ENCODE measurements at places on chromosomes 16 and 17.
A peak's percentile ranks its signal among the peaks of the same experiment; 100 is the strongest.

DNA sequence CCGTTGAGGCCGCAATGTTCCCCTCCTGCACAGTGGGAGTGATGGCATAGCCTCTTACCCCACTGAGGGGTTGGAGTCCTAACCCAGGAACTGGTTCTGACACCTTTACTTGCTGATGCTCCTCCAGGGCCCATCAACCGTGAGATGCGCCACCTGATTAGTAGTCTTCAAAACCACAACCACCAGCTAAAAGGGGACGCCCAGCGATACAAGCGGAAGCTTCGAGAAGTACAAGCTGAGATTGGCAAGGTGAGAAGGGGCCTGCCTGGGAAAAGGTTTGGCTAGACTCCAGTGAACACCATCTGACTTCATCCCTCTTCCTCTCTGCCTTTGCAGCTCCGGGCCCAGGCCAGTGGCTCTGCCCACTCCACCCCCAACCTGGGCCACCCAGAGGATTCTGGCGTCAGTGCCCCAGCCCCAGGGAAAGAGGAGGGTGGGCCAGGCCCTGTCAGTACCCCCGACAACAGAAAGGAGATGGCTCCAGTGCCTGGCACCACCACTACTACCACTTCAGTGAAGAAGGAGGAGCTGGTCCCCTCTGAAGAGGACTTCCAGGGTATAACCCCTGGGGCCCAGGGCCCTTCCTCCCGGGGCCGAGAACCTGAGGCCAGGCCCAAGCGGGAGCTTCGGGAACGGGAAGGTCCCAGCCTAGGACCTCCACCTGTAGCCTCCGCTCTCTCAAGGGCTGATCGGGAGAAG lies 5.8 kb downstream of the RNF40 start:
- no peak for DNase-seq

- no peak for DNase-seq
Measured at GRCh38 chr17:68179236-68179925, 68.5 kb upstream of the AMZ2 start.

GRCh38 chr16:84832488-84833143 lies 12.8 kb downstream of the CRISPLD2 start:
- DNase-seq: no peak

DNA sequence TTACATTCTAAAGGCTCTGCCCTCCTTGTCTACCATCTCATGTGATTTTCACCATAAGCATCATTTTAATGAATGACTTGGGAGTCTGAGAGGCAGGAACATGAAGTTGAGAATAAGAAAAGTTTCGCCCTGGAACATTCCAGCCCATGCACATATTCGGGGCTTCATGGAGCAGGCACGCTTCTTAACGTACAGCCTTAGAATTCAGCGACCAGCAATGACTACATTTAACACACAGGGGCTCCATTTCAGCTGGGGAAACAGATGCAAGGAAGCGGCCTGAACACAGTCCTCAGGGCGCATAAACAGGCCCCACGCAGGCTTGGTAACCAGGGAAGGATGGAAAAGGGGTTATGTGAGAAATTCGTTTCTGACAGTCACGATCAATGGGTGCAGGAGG lies 357.4 kb downstream of the SLC39A11 start:
- no peak for DNase-seq

- no peak for DNase-seq
Measured at GRCh38 chr16:79554912-79555311, 45.6 kb downstream of the MAF start.

DNA sequence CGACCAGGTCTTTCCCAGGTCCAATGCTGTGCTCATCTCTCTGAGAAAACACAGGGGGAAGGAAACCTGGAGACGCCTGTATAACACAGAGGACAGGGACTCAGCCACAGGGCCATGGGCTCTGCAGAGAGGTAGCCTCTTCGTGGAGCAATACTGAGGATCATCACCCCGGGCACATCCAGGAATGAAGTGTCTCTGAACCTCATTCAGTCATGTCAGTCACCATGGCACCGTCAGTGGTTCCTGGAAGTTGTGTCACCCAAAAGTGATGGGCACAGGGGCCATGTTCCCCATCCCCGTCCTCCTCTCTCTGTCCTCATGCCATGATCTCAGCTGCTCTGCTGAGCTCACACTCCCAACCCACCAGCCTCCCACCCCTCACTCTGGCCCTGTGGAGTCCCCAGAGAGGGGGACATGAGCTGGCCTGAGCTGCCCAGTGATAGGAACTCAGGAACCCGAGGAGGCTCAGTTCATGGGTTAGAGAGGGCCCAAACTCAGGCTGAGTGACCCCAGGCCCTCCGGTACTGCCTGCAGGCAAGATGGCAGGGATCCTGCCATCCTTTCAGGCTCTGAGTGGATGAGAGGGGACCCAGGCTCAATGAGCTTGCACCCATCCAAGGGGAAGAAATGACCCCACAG lies 53.4 kb downstream of the PITPNM3 start:
- no peak for DNase-seq

GRCh38 chr17:16381496-16381820 lies 567 bp downstream of the UBB start:
- DNase-seq: no peak

DNA sequence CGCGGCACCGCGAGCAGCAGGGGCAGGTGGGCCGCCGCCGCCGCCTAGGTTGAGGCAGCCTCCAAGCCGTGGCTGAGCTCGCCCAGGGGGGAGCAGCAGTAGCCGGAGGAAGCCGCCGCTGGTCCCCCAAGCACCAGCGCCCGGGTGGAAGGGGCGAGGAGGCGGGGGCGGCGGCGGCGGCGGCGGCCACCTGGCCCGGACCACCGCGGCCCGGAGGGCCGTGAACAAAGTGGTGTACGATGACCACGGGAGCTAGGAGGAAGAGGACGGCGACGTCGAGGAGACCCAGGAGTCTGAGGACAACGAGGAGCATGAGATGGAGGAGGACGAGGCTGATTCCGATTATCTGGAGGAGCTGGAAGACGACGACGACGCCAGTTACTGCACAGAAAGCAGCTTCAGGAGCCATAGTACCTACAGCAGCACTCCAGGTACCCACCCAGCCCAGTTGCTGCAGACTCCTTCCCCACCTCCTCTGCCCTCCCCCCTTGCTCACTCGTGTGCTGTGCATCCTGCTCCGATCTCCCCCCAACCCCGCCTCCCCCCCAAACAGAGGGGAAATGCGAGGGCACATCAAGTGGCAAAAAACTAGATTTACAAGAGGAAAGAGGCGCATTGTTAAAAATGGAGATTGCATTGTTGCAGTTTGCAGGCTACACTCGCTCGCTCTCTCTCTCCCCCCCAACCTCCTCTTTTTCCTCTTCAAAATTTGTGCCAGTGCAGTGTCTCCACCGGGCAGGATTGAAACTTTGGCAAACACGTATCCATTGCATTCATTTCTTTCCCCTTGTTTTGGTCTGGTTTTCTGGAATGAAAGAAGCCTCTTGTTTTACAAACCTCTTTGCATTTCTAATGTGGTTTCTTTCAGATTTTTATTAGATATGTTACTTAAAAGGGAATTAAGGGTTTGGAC lies 41.8 kb upstream of the AMZ2 start:
- DNase-seq: peak; percentile 41

- DNase-seq: no peak
Measured at GRCh38 chr16:63365649-63366304, 1329.5 kb upstream of the CDH8 start.

DNA sequence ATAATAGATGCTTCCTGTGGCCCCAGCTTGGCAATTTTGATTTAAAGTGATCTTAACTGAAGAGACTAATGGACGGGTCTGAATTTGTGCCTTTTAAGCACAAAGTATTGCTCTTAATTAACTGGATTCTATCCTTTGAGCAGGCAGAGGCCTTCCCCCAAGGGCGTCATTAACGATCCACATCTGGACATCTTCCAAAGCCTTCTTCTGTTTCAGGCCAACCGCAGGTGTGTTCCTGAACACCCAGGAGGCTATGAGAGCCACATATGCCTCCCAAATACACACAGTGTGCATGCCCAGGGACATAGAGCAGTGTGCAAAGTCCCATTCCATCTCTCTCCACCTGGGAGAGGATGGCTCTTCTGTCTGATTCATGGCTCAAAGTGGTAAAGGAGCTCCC lies 42.3 kb downstream of the MAPT start:
- DNase-seq: no peak

DNA sequence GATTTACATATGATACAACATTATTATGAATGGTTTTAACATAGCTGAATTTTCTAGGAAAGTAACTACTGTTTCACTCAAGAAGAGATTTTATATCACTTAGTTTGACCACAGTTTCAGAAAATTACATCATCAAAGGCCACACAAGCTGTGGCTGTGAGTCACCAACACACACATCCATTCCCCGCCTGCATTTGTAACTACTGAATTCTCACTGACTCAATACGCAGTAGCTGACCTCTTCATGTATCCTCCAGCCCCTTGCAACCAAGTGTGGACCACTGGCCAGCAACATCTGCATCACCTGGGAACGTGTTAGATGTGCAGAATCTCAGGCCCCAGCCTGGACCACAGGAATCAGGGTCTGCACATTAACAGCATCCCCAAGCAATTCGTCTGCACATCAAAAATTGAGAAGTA lies 197.6 kb downstream of the XYLT1 start:
- DNase-seq: peak; percentile 62

DNA sequence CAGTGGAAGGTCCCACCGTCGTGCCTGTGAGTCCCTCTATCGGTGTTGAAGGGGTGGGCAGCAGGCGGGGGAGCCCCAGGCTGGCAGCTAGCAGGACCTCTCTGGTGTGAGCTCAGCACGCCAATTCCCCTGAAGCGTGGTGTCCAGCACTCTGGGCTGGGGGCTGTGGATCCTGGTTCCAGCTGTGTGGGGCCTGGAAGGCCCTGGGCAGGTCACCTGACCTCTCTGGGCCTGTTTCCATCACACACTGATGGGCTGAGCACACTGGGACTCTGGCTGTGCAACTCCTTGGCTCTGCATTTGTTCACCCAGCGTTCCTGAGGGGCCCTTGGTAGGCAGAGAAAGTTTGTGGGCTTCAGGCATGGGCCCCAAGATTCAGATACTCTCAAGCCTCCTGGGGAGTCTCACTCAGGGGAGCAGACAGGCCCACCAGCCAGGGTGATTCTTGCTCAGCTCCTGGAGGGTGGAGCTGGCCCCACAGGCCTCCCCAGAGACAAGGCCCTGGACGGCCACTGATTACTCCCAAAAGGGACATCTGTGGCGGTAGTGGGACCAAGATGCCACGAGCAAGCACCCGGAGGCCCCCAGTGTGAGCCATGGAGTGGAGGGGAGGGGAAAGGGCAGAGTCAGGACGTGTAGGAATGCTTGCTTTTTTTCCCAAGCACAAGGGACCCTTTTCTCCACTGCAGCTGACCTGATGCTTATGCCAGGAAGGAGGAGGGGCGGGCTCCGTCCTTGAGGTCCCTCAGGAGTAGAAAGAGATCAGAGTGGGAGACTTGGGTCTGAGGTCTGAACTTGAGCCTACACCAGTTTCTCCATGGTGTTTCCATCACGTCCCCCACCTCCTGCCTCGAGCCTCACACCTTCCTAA lies 8.5 kb downstream of the SCGB1C2 start:
- no peak for DNase-seq

- no peak for DNase-seq
Measured at GRCh38 chr17:63452046-63452961, 6.2 kb upstream of the CYB561 start.

GRCh38 chr17:17824119-17824782 lies 12.5 kb downstream of the SREBF1 start:
- DNase-seq: no peak

DNA sequence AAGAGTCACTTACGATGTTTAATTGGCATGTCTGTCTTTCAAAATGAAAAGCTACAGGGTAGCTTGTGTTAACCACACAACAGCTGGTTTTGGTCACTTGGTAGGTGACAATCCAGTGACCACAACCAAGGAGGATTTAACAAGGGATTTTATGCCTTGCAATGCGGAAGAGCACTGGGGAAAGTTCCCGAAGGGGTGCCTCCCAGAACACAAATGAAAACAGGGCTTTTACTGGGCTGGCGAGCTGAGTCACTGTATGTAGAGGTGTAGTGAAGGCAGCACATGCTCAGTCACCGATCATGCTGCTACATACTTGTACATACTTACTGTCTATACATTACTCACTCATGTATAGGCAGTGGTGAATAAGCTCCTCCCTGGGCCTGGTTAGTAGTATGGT lies 483.5 kb downstream of the CDH13 start:
- DNase-seq: no peak

DNA sequence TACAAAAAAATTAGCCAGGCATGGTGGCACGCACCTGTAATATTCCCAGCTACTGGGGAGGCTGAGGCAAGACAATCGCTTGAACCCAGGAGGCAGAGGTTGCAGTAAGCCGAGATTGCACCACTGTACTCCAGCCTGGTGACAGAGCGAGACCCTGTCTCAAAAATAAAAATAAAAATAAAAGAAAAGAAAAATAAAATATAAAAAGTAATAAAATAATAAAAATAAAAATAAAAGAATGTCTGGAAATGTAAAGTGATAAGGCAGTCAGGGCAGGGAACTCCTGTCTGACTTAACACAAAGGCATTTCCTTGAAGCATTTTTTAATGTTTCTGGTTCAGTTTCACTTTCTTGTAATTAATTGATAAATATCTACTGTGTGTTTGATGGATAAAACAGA lies 34.7 kb upstream of the DNAJA2 start:
- DNase-seq: no peak

DNA sequence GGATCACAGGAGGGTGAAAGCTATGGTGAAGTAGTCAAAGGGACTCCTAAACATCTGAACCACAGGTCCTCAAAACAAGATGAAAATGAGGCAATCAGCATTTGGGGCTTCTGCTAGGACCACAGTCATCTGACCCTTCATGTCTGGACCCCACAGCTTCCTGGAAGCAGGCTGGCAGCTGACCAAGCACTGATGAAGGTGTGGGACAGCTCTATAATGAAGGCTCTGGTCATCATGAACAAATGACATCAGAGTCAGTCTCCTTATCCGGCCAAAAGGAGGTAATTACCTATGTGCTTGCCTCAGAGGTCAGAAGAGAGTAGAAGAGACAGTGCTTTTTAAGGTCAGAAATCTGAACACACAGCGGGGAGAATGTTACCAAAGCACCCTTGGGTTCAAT lies 101.2 kb upstream of the GNAO1 start:
- DNase-seq: no peak

DNA sequence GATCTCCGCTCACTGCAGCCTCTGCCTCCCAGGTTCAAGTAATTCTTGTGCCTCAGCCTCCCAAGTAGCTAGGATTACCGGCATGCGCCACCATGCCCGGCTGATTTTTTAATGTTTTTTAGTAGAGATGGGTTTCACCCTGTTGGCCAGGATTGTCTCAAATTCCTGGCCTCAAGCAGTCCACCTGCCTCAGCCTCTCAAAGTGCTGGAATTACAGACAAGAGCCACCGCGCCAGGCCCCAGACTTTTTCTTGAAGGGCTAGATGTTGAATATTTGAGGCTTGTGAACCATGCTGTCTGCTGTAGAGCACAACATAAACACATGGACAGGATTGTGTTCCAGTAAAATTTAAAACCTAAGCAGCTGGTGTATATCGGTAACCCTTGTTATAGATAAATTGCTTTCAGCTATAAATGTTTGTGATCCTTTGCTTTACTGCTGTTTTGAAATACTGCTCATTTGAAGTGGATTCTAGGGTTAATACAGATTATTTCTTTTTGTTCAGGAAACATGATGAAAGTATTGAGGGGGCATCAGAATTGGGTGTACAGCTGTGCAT lies 12.4 kb downstream of the WSB1 start:
- DNase-seq: no peak
